Erythroblast (primary cell): ENCODE measurements at places on chromosomes 5 and 9.

- no peak for DNase-seq
Observed at GRCh38 chr5:60903356-60903755, 41.5 kb downstream of the ERCC8 start.

GRCh38 chr9:18622186-18622836 lies 148.4 kb downstream of the ADAMTSL1 start:
- DNase-seq = no peak

GRCh38 chr5:92409134-92409533 lies 1026.0 kb upstream of the ARRDC3 start:
- DNase-seq = no peak

DNA sequence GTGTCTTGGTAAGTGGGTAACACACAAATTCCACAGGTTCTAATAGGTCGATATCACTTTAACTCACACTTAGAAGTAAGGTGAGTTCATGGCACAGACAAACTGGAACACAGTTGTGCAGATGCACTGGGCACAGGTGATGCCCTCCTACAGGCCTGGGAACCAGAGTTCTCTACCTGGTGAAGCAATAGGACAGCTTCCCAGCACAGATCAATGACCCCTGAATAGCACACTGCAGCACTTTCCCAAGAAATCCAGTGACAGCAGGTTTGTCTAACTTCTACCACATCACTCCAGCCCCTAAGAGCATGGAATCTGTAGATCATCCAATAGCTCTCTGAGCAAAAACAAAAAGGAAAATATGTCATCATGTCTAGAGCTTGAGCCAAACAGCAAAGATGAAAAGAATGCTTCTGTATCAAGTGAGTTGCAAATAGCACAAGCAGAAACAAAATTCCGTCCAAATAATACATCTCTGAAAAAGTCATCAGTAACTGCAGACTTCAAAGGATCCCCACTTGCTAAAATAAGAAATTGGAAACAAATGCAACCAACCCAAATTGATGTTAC lies 33.5 kb downstream of the MOCS2 start:
- no peak for DNase-seq

GRCh38 chr9:82513242-82513751 lies 524.7 kb downstream of the SPATA31D1 start:
- DNase-seq = no peak
